ENCODE measurements at places on chromosomes 12 and 14. TPM values are rescaled to one million over a fixed set of nuclear protein-coding genes. Genes with fewer than 3 reads are reported as not detected.

Gene RNF212B
- not detected for total RNA-seq

Gene ADAM21
- total RNA-seq = 0.38 TPM

Gene GPD1
- total RNA-seq = 9.0 TPM

Gene SLC25A47
- not detected for total RNA-seq

Gene GLIPR1
- total RNA-seq = 7.0 TPM

Gene NOS1
- total RNA-seq = 0.22 TPM

Gene OR4E2
- total RNA-seq = not detected

Gene A2M
- 502 TPM for total RNA-seq

Gene CAPZA3
- not detected for total RNA-seq

- DNase-seq = peak; percentile 35
- no peaks in the 10 kb centered on the region for H3K4me1 ChIP-seq
- H3K4me3 ChIP-seq = no peak overlapping the region
- H3K27me3 ChIP-seq = no peaks in the 10 kb centered on the region
- no peaks in the 10 kb centered on the region for H3K36me3 ChIP-seq
- no peak overlapping the region for H3K27ac ChIP-seq
These were observed 1392.4 kb upstream of the TMEM132C start for GRCh38 chr12:126874427-126875026.

- H3K27me3 ChIP-seq = peaks cover 4% of the 10 kb centered on the region
- no peak overlapping the region for H3K4me3 ChIP-seq
- no peak overlapping the region for H3K27ac ChIP-seq
These were observed 9.2 kb upstream of the PLEKHD1 start for GRCh38 chr14:69475194-69475818.

GRCh38 chr14:22334627-22335026 lies 254.4 kb downstream of the DAD1 start:
- no peak for DNase-seq
- no peaks in the 10 kb centered on the region for H3K27me3 ChIP-seq
- H3K4me1 ChIP-seq = peaks cover 24% of the 10 kb centered on the region
- H3K27ac ChIP-seq = no peak overlapping the region
- no peaks in the 10 kb centered on the region for H3K36me3 ChIP-seq

GRCh38 chr12:100970894-100971293 lies 176.3 kb downstream of the ANO4 start:
- no peak overlapping the region for H3K4me3 ChIP-seq
- no peak for DNase-seq
- no peaks in the 10 kb centered on the region for H3K27me3 ChIP-seq
- no peak overlapping the region for H3K27ac ChIP-seq
- no peaks in the 10 kb centered on the region for H3K4me1 ChIP-seq

GRCh38 chr12:12398026-12398859 lies 41.4 kb downstream of the BORCS5 start:
- peak; percentile 45 for DNase-seq
- H3K27ac ChIP-seq = peak overlapping the region; percentile 69
- H3K4me1 ChIP-seq = peaks cover 38% of the 10 kb centered on the region
- no peak overlapping the region for H3K4me3 ChIP-seq

- peaks cover 72% of the 10 kb centered on the region for H3K4me1 ChIP-seq
- no peak overlapping the region for H3K4me3 ChIP-seq
- DNase-seq = peak; percentile 27
- peak overlapping the region; percentile 48 for H3K27ac ChIP-seq
- no peaks in the 10 kb centered on the region for H3K36me3 ChIP-seq
- H3K27me3 ChIP-seq = no peaks in the 10 kb centered on the region
These were observed 223.9 kb downstream of the MED13L start for GRCh38 chr12:116053479-116054200.

DNA sequence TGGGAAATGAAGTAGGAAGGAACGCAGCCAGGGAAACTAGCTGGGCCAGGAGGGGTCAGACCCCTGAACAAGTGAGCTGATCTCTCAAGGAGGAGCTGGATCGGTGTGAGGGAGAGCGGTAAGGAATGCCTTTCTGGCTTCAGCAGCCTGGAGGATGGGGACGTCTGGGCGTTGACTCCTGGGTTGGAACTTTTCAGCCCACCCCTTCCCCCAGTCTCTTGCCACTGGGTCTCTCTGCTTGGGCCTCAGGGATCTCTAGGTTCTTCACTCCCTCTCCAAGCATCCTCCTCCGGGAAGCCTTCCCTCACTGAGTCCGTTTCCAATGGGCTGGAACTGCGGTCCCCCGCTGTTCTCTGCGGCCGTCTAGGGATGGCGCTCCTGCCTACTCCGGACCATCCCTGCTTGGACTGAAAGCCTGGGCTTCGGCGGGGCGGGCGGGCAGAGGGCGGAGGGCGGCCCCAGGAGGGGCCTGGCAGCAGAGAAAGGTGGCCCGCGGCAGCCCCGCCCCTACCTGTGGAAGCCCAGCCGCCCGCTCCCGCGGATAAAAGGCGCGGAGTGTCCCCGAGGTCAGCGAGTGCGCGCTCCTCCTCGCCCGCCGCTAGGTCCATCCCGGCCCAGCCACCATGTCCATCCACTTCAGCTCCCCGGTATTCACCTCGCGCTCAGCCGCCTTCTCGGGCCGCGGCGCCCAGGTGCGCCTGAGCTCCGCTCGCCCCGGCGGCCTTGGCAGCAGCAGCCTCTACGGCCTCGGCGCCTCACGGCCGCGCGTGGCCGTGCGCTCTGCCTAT lies at the start of gene KRT7:
TSS of gene KRT7 (plus strand) at position 570 of the 788 bp plus-strand sequence. CDS start at position 624, 54 bp downstream.
- peak within 1 kb of the TSS; percentile 41 for H3K4me3 ChIP-seq
- H3K27me3 ChIP-seq = peaks cover 79% of the 10 kb centered on the region
- no peak within 1 kb of the TSS for H3K27ac ChIP-seq
- no peak for DNase-seq
- peaks cover 36% of the 10 kb centered on the region for H3K4me1 ChIP-seq
- H3K36me3 ChIP-seq = no peaks in the 10 kb centered on the region

GRCh38 chr14:63266106-63266505 lies 52.6 kb downstream of the GPHB5 start:
- no peaks in the 10 kb centered on the region for H3K27me3 ChIP-seq
- peaks cover 5% of the 10 kb centered on the region for H3K4me1 ChIP-seq
- no peak overlapping the region for H3K4me3 ChIP-seq
- DNase-seq = no peak
- no peak overlapping the region for H3K27ac ChIP-seq

DNA sequence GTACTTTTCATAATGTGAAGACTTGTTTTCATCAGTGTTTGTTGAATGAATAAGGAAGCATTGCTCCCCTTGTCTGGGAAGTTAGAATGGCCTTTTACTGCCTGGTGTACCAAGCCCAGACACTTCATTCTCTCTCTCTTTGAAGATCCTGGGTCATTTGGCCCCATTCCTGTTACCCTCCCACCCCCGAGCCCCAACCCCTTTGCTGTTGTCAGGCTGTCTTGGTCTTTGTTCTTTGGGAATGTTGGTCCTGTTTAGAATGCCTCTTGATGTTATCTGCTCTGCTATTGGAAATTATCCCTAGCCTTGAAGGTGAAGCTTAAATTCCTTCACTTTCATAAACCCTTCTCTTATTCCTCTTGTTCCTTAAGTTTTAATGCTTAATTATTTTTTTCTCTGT lies 13.8 kb downstream of the DERA start:
- H3K4me3 ChIP-seq = no peak overlapping the region
- DNase-seq = no peak
- no peak overlapping the region for H3K27ac ChIP-seq
- peaks cover 19% of the 10 kb centered on the region for H3K4me1 ChIP-seq

GRCh38 chr14:41805633-41806032 lies 199.0 kb downstream of the LRFN5 start:
- DNase-seq = no peak
- H3K4me1 ChIP-seq = no peaks in the 10 kb centered on the region
- H3K36me3 ChIP-seq = no peaks in the 10 kb centered on the region
- H3K27ac ChIP-seq = no peak overlapping the region

DNA sequence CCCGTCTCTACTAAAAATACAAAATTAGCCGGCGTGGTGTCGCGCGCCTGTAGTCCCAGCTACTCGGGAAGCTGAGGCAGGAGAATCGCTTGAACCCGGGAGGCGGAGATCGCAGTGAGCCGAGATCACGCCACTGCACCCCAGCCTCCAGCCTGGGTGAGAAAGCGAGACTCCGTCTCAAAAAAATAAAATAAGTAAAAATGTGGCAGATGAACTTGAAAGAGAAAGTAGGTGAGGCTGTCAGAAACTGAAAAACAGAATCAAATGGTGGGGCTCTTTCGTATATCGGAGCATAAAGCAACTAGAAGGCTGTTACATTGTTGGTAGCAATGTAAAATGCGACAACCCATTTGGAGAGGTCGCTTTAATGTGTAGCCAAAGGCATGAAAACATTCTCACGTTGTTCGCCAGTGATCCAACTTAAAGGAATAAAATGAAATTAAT lies 767 bp upstream of the CCNT1 start:
- peak overlapping the region; percentile 91 for H3K27ac ChIP-seq
- peaks cover 21% of the 10 kb centered on the region for H3K36me3 ChIP-seq
- DNase-seq = no peak
- H3K4me1 ChIP-seq = peaks cover 42% of the 10 kb centered on the region
- peak overlapping the region; percentile 80 for H3K4me3 ChIP-seq

DNA sequence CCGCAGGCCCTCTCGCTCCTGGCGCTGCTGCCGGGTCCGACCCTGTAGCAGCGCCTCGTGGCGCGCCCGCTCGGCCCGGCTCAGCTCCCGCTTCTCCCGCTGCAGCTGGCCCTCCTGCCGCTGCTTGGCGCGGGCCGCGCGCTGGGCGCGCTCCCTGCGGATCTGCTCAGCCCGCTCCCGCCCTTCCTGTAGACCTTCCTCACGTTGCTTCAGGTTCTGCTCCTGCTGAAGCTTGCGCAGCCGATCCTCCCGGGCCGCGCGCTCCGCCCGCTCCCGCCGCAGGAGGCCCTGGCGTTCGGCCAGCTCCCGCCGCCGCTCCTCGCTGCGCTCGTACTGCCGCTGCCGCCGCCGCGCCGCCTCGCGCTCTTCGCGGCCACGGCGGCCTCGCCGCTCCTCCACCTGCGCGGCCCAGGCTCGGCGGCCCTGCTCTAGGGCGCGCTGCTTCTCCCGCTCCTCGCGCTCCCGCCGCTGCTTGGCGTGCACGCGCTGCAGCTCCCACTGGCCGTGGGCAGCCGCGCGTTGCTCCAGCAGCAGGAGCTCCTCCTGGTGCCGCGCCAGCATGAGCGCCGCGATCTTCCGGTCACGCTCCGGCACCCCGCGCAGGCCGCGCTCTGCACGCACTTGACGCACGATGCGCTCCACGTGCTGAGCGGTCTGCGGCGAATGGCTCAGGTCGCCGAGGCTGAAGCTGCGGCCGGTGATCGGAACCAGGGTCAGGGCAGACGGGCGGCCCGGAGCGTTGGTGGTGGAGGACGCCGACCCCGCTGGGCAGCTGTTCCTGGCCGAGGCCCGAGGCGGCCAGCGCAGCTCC lies 2.4 kb downstream of the CCDC177 start:
- no peaks in the 10 kb centered on the region for H3K36me3 ChIP-seq
- H3K27ac ChIP-seq = no peak overlapping the region

- peak overlapping the region; percentile 62 for H3K27ac ChIP-seq
- no peak overlapping the region for H3K4me3 ChIP-seq
- H3K27me3 ChIP-seq = no peaks in the 10 kb centered on the region
- H3K36me3 ChIP-seq = no peaks in the 10 kb centered on the region
These were observed 111.9 kb downstream of the HMGA2 start for GRCh38 chr12:65935906-65936901.

- no peak overlapping the region for H3K4me3 ChIP-seq
- H3K36me3 ChIP-seq = no peaks in the 10 kb centered on the region
- no peak for DNase-seq
- no peaks in the 10 kb centered on the region for H3K27me3 ChIP-seq
- H3K4me1 ChIP-seq = peaks cover 48% of the 10 kb centered on the region
- H3K27ac ChIP-seq = no peak overlapping the region
These were observed 124.7 kb upstream of the MAX start for GRCh38 chr14:65226824-65227604.

GRCh38 chr12:51192284-51192671 lies 19.3 kb upstream of the TFCP2 start:
- H3K27ac ChIP-seq = no peak overlapping the region
- H3K36me3 ChIP-seq = peaks cover 20% of the 10 kb centered on the region
- H3K27me3 ChIP-seq = no peaks in the 10 kb centered on the region
- DNase-seq = no peak
